ELR (cell line): ENCODE measurements at places on chromosomes 13 and 19.

GRCh38 chr13:76397413-76397812 is 488.8 kb downstream of the KCTD12 start:
- DNase-seq, result no peak

DNA sequence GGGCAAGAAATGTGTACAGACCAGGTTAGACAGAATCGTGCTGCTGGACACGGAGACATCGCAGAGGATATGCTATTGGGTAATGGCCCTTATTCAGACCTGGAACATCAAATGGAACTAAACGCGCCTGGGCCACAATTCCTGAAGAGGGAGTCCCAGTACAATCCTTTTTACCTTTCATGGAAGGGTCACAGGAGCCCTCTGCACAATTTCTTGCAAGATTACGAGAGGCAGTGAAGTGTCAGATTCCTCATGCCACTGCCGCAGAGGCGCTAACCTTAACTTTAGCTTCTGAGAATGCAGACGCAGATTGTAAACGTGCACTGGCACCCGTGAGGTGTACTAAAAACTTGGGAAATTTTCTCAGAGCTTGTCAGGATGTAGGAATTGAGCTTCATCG is 18.1 kb downstream of the CLEC4M start:
- peak; percentile 31 for DNase-seq

GRCh38 chr13:34942732-34943435 is 814 bp downstream of the NBEA start:
- peak; percentile 32 for DNase-seq

- DNase-seq, result peak; percentile 83
Measured at GRCh38 chr19:3365836-3366752, at the start of gene NFIC. TSS of gene NFIC (plus strand) at chr19:3366583. CDS start at chr19:3366637, 54 bp downstream.

DNA sequence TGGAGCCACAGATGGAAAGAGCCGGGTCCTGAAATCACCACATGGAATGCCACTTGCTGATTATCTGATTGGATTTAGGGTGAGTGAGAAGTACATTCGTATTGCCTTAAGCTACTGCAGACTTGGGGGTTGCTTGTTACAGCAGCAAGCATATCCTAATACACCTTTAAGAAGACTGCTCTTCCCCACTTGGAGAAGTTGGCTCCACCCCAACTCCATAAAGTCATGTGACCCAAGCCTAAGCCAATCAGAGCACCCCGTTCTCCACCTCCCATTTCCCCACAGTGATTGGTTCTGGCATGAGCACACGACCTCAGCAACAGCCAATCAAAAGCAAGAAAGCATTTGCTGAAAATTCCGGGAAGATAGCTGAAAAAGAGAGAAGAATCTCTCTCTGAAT is 23.1 kb downstream of the CACNA1A start:
- peak; percentile 8 for DNase-seq

DNA sequence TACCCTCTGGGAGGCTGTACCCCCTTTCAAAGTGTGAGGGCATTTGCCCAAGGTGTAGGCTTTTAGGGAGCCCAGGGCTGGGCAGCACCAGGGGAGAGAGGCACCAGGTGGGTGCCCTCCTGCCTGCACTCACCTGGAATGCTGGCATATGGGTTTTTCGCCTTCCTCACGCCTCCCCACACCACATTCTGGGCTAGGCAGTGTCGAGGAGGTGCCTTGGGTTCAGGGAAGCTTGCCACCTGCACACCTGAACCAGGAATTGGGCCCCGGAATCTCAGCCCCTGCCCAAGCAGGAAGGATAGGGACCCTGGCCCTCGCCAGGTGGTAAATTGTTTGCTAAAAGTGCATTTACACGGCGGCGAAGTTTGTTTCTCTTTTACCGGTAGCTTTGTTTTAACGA is 5.1 kb upstream of the TSHZ3 start:
- no peak for DNase-seq

GRCh38 chr13:50742968-50743367 is 100.5 kb downstream of the DLEU7 start:
- no peak for DNase-seq

GRCh38 chr19:48741129-48741999 is 954 bp upstream of the RASIP1 start:
- DNase-seq, result no peak

DNA sequence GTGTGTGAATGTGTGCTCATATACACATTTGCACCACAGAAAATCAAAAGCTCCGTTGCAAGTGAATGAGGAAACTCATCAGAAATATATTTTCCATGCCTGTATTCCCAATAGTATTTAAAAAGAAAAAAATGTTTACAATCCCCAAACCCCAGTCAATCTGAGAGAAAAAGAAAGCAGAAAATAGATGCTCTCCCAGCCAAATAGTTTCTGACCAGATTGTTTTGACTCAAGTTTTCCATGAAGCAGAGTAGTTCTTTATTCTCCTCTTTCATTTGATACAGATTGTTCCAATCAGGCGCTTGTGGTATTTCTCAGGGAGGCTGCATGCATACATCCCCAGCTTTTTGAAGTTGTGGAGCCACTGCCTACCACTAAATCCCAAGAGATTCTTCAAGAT is 110.6 kb downstream of the STARD13 start:
- no peak for DNase-seq

DNA sequence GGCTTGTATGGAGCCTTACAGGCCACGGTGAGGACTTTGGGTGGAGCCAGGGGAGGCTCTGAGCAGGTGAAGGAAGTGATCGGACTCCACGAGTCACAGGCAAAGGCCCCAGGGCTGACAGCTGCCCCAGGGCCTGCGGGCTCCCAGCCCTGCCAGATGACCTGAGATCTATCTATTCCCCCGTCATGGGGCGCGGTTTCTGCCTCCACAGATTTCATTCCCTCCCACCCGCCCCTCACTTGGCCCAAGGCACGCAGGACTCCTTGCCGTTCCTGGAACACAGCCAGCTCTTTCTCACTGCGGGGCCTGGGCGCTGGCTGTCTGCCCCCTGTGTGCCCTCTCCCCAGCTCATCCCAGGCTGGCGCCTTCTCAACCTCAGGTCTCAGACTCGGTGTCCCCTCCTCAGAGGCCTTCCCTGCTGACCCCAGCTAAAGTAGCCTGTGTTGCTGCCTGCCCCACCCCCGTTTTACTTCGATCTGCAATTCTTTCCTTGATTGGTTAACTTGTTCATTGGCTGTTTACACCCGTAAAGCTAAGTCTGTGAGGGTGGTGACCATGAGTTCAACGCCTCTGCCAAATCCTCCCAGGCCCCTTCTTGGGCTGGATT is 13.9 kb upstream of the PAK4 start:
- no peak for DNase-seq

- DNase-seq, result no peak
Measured at GRCh38 chr13:84569366-84569765, 687.1 kb upstream of the SLITRK1 start.

DNA sequence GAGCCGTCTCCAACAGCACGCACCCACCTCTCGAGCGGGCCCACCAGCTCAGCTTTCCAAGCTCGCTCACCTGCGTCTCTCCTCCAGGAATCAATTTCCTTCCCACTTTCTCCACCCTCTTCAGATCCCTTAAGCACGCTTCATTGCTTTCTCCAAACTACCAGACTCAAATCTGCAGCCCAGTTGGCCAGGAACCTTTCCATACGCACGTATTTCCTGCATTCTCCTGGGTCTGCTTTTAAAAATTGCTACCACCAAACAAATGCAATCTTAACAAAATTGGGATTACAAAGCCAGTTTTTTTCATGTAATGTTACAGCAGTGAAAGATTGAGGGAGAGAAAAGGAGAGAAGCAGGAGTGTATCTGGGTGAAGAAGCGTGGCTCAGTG is 1.5 kb downstream of the ENOX1 start:
- DNase-seq, result no peak
